Fibroblast of skin of right biceps (primary cell): ENCODE measurements at places on chromosomes 5 and 9.

GRCh38 chr5:139600336-139600949 lies 39.3 kb downstream of the UBE2D2 start:
- peak; percentile 55 for DNase-seq

DNA sequence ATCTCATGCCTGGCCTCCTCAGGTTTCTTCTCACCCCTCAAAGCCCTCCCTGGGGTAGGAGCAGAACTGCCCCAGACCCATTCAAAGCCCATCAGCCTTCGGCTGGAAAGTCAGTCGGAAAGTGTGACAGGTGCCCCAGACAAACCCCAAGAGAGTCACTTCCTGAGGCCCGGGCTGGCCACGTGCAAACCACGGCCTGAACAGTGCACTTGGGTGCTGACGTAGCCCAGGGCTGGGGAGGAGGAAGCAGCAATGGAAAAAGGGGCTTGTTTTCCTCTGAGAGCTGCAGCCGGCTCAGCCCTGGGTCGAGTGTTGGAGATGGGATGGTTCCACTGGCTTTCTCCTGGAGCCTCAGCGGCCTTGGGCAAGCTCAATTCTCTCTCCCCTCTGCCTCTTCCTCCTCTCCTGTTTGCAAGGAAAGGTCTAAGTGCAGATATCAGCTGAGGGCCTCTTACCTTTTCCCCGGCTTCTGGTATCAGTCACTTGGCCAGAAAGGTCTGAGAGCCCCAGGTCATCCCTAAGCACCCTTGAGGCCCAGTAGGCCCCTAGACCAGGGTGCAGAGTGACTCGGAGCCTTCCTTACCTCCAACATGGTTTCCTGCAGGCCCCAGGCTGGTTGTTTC lies 5.9 kb upstream of the EGR1 start:
- no peak for DNase-seq

GRCh38 chr5:68367287-68367686 lies 151.7 kb downstream of the PIK3R1 start:
- no peak for DNase-seq

DNA sequence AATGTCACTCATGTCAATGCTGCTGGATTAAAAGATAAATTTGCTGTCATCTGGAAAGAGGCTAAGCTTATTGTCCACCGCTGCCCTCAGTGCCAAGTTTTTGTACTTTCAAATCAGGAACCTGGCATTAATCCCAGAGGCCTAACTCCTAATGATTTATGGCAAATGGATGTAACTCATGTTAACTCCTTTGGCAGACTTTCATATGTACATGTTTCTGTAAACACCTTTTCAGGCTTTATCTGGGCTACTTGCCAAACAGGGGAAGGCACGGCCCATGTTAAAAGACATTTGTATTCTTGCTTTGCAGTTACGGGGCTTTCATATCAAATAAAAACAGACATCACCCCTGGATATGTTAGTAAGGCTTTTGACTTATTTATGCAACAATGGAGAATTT lies 608.0 kb upstream of the ACO1 start:
- DNase-seq = no peak

DNA sequence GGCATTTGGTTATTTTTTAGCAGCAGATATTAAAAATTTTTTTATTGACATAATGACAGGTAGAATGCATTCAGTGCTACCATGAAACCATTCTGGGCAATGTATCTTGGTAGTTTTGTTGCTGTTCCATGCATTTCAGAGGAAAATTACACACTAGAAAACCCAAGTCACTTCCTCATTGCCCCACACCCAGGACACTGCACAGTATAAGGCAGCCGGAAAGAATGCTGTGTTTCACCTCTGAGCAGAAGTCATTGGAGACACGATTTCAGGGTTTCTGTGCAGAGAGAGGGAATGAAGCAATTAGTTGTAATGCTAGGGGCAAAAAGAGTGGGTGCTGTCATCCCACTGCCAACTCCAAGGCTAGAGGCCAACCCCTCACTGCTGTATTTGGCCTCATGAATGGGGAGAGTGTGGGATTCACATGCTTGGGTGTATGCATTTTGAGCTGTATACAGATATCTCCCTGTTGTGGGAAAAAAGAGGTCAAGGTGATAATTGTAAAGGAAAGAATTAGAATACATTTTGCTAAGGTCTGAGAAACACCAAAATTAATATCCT lies 290.5 kb downstream of the BNC2 start:
- no peak for DNase-seq

DNA sequence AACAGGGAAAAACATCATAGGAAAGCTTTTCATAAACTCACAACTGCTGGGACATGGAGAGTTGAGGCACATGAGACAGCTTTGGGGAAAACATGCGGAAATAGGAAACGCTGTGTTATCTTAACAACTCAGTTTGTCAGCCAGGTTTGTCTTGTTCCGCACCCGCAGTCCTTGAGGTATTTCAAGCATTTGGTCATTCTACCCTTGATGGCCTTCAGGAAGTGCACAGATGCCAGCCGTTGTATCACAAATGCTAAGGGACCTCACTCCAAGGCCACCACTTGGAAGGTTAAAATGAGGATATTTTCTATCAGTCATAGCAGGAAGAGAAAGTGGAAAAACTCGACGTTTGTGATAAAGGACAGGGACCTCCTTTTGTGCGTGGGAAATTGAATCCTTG lies 83.8 kb downstream of the TRIO start:
- no peak for DNase-seq
